ENCODE measurements at places on chromosomes 11 and 22.

DNA sequence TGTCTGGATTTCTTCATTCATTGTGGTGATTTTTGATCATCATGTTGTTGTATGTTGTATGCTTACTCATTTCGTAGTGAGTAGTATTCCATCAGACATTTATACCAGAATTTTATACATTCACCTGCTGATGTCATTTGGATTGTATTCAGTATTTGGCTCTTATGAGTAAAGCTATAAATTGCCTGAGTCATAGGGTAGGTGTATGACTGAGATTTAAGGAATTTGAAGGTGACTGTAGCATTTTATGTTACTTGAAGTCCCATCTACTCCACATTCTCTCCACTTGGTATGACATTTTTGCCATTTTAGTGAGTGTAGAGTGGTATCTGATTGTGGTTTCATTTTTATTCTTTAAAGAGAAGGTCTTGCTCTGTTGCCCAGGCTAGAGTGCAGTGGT lies 548.2 kb downstream of the TBC1D22A start:
- no peak for DNase-seq

GRCh38 chr11:66789097-66789890 lies 53.9 kb upstream of the RCE1 start:
- DNase-seq: no peak

- DNase-seq: no peak
These were observed 5.4 kb upstream of the MTMR3 start for GRCh38 chr22:29877620-29878019.

DNA sequence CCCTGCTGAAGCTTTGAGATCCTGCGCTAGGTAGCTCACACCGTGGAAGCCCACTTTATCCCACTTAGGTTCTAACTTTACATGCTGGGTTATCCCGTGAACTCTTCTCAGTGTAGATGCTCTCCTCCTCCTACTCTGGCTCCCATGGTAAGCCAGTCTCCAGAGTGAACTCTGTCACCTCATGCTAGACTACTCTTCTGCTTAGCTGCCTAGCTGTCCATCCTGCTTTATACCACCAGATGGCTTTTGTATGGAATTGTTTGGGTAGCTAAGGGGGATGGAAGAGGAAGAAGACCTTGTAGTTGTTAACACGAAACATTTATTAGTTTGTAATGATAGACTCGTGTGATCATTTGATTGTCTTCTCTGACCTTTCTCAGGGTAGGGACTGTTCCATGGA lies 46.8 kb downstream of the EMSY start:
- no peak for DNase-seq

- DNase-seq: no peak
These were observed 38.4 kb upstream of the CLMP start for GRCh38 chr11:123233280-123233974.

DNA sequence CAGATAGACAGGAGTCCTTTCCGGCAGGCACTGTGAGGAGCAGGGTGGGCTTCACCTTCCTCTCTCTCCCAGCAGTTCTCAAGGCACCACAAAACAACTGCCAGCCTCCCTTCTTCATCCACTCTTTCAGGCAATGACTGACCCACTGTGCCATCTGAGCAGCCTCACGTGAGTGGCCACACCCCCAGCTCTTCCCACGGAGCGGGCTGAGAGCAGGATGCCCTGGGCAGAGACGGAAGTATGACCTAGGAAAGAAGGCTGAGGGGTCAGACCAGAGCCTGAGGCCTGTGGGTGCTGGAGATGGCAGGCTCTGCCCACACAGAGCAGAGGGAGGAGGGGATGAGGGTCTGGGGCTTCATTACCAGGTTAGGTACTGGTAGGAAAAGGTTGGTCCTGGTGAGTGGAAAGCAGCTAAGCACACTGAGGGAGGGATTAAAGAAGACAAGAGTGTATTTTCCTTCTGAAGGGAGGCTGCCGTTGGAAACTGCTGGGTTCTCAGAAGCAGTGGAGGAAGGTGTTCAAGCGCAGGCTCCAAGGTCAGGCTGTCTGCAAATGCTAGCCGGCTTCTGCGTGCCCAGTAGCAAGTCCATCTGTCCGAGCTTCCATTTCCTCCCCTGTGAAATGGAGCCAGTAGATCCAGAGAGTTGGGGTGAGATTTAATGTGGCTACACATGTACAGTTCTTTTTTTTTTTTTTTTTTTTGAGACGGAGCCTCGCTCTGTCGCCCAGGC lies 4.6 kb downstream of the NLRP6 start:
- no peak for DNase-seq

All from NCI-H446 (cell line).